ENCODE measurements at places on chromosomes 5 and 9.

DNA sequence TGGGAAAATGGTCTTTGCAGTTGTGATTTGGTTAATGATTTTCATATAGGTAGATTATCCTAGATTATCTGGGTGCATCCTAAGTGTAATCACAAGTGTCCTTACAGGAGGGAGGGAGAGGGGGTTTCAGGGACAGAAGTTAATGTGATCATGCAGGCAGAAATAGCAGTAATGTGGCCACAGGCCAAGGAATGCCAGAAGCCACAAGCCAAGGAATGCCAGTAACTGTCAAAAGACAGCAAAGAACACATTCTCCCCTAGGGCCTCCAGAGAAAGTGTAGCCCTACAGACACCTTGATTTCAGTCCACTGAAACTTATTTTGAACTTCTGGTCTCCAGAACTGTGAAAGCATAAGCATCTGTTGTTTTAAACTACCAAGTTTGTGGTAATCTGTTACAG is 2074.5 kb downstream of the MAT2B start:
- DNase-seq, result no peak

GRCh38 chr5:2193542-2194235 is 311.0 kb upstream of the IRX4 start:
- no peak for DNase-seq

- DNase-seq, result no peak
These were observed 1007.1 kb upstream of the WWC1 start for GRCh38 chr5:167284222-167284890.

DNA sequence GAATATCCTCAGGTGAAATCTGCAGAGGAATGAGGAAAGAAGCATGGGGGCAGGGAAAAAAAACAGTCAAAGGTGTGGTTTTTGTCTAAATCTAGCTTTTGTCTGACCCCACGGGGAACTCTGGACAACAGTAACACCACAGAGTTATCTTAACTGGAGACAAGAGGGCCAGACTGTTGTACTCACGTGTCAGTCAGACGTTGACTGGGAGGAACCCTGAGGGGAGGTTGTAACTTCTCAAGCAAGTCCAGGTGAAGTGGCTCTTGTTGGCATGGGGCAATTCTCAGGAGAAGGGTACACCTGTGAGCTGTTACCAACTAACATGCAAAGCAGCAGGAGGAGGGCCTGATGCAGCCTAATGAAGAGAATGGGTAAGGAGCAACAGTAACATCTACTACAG is 44.1 kb upstream of the SHISAL2B start:
- no peak for DNase-seq

GRCh38 chr9:37005517-37006140 is 28.4 kb downstream of the PAX5 start:
- DNase-seq, result no peak

GRCh38 chr5:32889078-32889477 is 178.0 kb downstream of the NPR3 start:
- no peak for DNase-seq

- no peak for DNase-seq
These were observed 14.1 kb downstream of the SLC25A25 start for GRCh38 chr9:128082151-128082550.

- DNase-seq, result peak; percentile 10
These were observed 61.3 kb upstream of the MEGF10 start for GRCh38 chr5:127229185-127229889.

DNA sequence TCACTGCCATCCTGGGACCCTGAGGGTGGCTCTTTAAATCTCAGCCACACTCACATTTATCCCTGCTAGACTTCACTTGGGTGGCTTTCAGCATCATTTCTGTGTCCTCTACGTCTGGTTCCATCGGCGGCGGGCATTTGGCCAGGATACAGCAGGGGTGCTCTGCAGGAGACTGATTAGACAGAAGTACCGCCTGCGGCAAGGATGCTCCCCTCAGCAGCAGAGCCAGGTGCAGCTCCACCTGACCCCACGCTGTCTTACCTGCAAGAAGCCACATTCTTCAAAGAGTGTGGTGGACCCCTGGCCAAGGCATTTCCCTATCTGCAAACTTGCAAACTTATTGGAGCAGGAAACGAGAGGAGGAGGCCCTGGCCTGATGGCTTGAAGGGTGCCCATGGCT is 309.8 kb upstream of the IRX4 start:
- DNase-seq, result no peak

DNA sequence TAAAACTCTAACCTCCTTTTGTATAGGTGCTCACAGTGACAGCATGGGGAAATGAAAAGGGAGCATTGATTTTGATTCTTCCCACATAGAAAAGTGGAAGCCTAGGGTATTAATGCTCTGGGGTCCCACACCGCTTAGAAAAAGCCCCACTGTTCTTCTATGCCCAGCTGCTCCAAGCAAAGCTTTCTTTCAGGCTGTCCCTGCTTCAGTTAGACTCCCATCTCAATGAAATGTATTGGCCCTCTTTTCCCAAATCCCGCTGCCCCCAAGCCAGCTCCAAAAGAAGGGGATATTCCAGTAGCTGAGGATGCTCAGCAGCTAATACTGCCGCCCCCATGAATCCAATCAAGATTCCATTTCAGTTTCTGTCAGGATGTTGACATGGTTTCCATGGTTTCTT is 17.0 kb upstream of the CREBRF start:
- no peak for DNase-seq

GRCh38 chr5:179146277-179146676 is 86.1 kb downstream of the ZNF354C start:
- peak; percentile 21 for DNase-seq

- DNase-seq, result no peak
These were observed 60.2 kb upstream of the UNC5A start for GRCh38 chr5:176750144-176750543.

DNA sequence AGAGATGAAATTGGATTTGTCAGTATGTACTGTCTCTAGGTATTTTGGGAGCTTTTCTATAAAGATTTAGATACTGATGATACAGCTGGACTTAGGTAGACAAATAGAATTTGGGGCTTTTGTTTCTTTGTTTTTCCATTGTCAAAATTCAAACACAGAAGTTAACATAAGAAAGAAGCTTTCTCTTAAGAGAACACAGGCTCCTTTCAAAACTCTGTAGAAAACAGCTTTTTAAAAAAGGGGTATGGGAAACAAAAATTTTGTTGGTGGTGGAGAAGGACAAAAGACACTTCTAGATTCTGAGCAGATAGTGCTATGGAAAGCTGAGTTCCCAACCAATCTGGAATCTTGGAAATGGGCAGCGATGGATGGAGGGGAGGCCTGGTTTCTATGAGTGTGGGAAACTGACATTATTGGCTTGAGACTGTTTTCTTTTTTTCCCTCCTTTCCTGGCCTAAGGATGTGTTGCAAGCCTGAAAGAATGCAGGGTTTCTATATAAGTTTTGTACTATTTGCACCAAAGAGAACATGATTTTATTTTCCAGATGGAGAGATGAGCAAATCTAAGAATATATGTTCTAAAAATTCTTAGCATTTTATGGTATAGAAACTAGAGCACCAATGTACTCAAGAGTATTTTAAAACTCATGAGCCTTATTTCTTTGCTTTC is 240.0 kb downstream of the PRR16 start:
- no peak for DNase-seq

GRCh38 chr5:32837211-32837610 is 126.1 kb downstream of the NPR3 start:
- no peak for DNase-seq

- DNase-seq, result no peak
These were observed 1310.0 kb upstream of the C9orf72 start for GRCh38 chr9:28883234-28883633.

DNA sequence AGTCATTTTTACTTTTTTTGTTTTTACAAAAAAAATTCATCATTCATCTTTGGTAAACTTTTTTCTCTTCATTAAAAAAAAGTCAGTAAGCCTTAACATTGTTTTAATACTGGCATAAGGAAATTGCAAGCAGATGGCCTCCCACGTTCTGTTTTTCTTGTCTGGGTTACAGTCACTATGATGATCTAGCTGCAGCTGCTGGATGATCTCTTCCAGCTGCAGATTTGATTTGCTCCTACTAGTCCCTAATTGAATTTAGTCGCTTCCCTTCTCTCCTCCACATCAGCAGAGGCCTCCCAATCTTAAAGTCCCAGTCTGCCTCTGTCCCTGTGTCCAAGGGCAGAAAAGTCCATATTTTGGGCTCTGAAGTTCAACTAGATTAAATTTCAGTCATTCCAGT is 106.8 kb upstream of the PTGER4 start:
- DNase-seq, result no peak

DNA sequence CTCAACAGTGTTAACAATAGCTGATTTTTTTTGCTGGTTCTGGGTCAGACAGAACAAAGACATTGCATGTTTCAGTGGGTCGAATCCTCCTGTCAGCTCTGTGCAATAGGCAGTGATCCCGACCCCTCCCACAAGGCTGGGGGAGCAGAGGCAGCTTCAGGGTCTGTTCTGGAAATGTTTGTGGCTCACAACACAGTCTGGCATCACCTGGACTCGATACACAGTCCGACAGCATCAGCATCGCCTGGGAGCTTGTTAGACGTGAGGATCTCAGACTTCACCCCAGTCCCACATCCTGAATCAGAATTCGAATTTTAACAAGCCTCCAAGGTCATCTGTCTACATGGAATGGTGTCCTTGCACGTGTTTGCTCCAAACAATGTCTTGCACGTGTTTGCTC is 384.7 kb downstream of the IRX2 start:
- DNase-seq, result no peak

DNA sequence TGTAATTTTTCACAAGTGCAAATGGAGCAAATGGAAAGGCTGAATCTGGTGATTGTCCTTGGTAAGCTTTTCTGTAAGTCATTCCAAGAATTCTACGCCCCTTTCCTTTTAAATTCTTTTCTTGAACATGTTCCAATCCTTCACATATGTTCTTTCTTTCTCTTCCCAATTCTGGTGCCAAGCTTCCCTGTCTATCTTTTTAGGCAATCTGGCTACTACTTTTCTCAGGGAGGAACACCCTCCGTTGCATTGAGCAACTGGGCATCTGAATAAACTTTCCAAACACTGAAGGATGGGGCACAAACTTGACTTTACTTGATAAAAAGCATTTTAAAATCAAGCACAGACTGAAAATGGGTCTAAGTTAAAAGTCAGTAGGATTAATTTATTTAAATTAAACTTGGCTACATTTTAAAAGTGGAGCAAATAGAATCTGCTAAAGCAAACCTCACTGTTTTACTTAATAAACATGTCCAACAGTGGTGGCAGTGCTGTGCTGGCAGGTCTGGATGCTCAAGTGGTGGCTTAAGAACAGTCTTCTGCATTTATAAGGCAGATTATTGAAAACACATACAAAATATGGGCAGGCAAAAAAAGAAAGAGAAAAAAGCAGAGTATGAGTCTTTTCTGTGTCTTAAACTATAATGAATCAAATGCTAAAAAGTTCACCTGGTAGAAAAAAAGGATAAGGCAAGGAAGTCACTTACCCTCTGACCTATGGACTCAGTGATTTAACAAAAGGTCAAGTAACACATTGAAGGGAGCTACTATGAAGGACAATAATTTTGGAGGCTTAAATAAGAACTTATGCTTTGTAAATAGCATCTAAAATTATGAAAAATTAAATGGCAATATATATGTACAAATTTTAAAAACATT is 5.4 kb downstream of the ELL2 start:
- DNase-seq, result no peak

- DNase-seq, result no peak
These were observed 6.8 kb upstream of the S1PR3 start for GRCh38 chr9:88984543-88984883.

GRCh38 chr5:153367466-153367865 is 123.0 kb upstream of the GRIA1 start:
- no peak for DNase-seq

GRCh38 chr9:105737205-105737604 is 42.9 kb downstream of the TMEM38B start:
- DNase-seq, result no peak

GRCh38 chr5:159787837-159788236 is 128.4 kb upstream of the ADRA1B start:
- no peak for DNase-seq

DNA sequence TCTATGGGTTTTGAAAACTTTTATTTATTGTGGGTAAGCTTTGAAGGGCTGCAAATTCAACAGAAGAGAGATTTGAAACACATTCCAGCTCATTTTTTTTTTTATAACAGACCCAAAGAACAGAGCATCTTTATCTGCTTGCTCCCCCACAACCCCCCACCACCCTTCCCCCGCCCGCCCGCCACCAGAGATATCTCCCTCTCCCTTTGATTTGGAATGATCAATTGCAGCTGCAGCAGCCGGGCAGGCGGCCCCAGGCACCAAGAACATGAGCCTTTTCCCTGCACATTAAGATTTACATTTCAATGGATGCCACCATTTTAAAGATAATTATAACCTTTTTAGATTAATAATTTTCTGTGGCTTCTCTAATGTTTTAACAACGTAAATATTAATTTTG is 510.9 kb downstream of the ZNF608 start:
- no peak for DNase-seq

GRCh38 chr5:94983861-94984535 is 300.9 kb downstream of the MCTP1 start:
- no peak for DNase-seq

- DNase-seq, result no peak
These were observed 77.4 kb upstream of the DMRT1 start for GRCh38 chr9:764105-764524.

- no peak for DNase-seq
These were observed 80.0 kb upstream of the COL5A1 start for GRCh38 chr9:134561427-134562145.

- DNase-seq, result no peak
These were observed 115.3 kb downstream of the SLC1A3 start for GRCh38 chr5:36721664-36722235.

DNA sequence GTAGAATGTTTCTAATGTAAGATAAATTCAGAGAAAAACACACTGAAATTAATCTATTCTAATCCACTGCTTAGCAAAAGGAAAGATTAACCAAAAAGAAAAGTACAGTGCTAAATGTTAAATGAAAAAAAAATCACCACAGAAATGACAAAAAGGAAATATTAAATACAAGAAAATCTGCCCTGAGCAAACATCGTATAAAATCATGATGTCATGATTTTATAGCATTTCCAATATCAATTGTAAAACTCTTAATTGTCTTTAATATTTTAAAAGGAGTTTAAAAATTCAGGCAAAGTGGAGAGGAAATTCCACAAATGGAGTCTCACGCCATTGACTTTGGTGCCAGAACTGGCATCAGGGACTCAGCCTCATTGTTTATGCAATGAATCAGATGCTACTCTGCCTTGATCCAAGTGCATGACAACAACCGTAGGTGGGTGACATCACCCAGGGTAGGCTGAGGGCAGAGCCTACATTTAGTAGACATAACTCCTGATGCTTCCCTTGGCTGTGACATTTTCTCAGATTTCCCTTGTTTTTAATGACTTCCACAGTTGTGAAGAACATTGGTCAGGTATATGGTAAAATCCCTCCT is 696.8 kb downstream of the SEMA5A start:
- DNase-seq, result no peak

- no peak for DNase-seq
These were observed 10.1 kb upstream of the PLPPR1 start for GRCh38 chr9:101018467-101018866.

DNA sequence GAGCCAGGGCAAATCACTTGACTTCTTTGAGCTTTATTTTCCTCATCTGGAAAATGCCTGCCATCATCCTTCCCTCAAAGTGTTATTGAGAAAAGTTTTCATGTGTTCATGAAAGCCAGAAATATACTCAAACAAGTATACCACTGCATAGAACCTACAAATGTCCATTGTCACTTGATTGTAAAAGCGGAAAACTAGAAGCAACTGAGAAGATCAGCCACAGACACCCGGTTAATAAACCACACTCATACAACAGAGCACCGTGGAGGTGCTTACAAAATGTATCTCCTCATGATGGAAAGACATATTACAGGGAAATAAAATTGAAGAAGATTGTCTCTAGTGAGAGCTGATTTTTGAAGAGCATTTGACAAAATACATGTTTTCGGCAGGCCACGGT is 117.2 kb upstream of the MSX2 start:
- DNase-seq, result no peak
